ENCODE measurements at places on chromosomes 2 and 18.

- DNase-seq: no peak
Observed at GRCh38 chr2:218577482-218578220, 9.0 kb downstream of the CNOT9 start.

GRCh38 chr2:228699888-228700287 is 518.4 kb upstream of the SPHKAP start:
- no peak for DNase-seq

DNA sequence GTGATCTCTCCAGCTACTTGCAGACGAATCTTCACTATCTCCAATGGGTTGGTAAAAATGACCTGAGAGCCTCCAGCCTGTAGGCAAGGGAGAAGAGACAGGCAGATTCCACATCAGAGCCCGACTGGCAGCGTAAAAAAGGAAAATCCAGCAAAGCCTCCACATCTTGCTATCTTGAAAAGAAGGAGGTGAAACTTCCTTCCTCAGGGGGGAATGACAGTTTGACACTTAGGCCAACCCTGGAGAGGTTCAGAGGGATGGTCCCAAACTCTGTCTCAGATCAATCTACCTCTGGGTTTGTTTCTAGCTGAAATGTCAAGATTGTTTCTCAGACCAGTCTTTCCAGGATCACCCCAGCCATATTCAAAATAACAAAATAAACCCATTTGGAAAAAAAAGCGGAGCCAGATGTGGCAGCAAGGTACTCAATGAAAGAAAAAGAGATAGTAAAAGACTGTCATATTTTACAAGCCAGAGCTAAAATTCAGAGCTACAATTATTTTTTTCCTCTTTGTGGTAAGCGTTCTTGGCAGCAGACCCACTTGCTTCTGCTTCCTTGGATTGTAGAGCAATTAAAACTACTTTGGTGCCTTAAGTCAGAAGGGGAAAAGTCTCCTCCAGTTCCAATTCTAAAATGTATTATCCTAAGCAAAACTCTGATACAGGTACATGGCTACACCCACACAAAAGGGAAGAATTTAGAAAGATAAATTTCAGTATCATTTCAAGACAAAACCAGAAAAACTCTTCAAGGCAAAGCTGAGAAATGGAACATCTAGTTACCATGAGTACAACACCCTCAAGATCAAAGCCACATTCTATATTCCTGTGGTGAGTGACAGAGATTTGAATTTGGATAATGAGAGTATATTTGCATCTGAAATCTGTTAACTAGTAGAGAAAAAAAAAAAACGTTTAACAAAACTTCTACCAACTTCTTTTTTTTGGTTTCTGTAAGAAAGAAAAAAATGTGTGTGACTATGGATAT is 100.1 kb downstream of the SLC25A12 start:
- DNase-seq: no peak

GRCh38 chr18:941331-941730 is 36.7 kb downstream of the ADCYAP1 start:
- DNase-seq: no peak

GRCh38 chr18:78895207-78896001 is 84.2 kb upstream of the SALL3 start:
- no peak for DNase-seq

DNA sequence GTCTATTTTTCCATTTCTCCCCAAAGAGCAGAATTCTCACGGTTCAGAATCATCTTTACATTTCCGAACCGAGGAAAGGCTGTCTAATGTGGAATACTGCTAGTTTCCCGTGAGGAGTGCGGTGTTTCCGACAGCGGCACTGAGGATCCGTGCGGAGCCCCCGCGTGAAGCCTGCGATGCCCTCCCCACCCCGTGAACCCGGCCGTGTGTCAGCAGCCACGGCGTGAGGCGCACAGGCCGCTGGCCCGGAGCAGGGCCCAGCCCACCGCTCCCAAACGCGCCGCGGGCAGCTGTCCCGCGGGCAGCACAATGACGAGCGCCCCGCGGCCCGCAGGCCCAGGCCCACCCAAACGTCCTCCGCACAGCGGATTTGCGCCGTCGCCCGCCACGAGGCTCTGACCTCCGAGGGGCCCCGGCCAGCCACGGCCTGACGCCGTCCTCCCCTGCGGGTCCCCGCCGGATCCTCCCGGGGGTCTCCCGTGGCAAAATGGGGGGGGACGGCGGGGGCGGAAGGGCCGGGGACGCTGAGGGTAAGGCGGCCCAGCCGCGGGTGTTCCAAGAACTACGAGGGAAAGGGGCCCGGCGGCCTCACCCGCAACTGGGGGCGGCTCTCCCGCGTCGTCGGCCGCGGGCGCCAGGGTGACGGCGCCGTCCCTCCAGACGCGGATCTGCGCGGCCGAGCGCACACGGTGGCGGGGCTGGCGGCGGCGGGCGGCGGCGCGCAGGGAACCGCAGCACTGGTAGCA is 796 bp downstream of the SPIRE1 start:
- DNase-seq: no peak

- no peak for DNase-seq
Observed at GRCh38 chr2:70480468-70480867, 73.2 kb downstream of the TGFA start.

- DNase-seq: no peak
Observed at GRCh38 chr2:74562126-74562775, 7.7 kb downstream of the DOK1 start.

DNA sequence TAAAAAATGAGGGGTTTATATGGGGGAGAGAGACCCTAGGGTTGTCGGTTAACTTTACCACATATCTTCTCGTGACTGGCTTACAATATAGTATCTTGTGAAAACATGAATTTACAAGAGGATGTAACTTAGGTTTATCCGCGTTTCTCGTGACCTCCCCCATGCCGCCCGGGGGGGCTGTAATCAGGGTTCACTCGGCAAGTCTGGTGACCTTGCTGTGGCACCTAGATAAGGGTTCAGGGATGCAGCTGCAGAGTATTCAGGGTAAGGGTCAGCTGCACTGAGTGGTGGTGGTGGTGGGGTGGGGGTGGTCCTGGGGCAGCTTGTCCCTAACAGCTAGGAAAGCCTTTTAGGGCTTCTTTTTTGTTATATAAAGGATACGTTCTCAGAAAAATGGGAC is 112.3 kb downstream of the LYPD1 start:
- DNase-seq: no peak

- DNase-seq: no peak
Observed at GRCh38 chr2:206764673-206765241, 371 bp downstream of the MDH1B start.

GRCh38 chr18:79926306-79926705 is 25.1 kb downstream of the SLC66A2 start:
- DNase-seq: no peak

DNA sequence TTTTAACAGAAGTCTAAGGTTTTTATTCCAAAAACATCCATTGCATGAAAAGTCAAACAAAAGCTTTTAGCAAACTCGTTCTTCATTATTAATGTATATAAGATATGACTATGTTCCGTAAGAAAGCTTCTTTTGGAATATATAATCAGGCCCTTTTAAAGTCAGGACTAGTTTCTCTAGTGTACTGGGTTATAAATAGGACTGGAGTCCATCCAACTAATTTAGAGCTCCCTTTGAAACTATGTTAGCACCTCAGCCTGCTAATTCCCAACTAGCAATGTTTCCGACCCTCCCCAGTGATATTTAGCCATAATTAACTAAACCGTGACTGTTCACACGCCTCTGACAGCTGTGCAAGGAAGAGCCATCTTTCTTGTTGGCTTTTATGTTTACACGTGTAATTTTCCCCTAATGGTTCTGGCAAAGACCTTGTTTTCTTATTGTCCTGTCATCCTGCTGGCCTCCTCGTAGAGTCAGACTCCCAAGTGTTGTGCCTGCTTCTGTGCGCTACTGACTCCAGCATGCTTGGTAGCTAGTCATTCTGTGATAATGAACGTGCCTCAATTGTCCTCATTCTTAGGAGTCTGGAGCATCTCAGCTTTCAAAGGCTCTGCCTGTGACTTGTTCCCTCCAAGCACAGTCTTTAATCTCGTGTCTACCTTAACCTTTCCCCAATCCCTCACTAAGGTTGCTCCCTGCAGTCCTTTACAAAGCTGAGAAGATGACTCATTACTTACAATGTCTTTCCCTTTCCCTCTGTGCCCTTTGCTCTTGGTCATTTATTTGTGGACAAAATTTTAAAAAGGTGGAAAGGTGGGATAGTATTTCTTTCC is 172.2 kb upstream of the RASGRP3 start:
- DNase-seq: no peak

DNA sequence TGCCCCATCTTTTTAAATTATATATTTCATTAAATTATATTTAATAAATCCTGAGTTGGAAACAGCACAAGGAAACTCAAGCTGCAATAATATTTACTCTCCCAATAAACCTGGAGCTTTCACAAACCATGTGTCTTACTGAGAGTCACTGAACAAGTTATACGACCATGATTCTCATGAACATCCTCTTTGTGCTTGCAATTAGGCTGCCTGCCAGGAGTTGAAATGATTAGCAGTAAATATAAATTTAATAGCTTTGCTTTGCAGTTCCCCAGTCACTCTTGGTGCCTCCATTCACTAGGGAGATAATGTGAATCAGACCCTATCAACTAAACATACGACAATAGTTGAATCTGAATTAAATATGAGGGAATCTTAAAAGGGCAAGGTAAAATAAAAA is 905.1 kb downstream of the NRXN1 start:
- DNase-seq: no peak

DNA sequence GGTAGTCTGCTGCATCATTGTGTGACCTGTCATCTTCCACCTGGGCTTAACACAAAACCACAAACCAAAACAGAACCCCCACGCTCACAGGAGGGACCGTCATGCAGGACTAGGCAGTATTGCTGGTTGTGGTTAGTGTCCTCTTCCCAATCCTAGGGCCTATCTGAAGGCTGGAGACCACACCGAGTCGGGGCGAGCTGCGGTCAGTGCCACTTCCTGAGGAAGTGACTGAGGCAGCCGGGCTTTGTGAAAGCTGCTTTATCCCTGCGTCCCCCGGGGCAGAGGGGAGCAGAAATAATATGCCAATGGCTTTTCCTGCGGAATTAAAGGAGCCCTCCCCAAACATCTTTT is 22.9 kb downstream of the ZNF532 start:
- DNase-seq: no peak

DNA sequence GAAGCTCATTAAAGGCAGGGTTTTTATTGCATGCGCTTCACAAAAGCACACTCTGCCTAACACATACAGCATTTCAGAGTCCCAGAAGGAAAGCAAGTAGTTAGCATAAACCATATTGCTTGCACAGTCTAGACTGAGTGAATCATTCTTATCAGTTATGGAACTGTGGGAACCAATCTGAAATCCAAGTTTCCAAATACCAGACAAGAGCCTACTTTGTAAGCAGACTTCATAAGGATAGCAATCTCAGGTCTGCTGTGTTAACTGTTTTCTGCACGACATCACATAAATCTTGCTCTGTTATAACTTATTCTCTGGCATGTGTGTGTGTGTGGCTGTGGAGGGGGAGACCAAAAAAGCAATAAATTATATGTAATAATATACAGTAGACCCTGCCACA is 608.1 kb upstream of the REG3G start:
- DNase-seq: no peak

GRCh38 chr2:84971510-84972206 is 697 bp downstream of the KCMF1 start:
- DNase-seq: peak; percentile 35

DNA sequence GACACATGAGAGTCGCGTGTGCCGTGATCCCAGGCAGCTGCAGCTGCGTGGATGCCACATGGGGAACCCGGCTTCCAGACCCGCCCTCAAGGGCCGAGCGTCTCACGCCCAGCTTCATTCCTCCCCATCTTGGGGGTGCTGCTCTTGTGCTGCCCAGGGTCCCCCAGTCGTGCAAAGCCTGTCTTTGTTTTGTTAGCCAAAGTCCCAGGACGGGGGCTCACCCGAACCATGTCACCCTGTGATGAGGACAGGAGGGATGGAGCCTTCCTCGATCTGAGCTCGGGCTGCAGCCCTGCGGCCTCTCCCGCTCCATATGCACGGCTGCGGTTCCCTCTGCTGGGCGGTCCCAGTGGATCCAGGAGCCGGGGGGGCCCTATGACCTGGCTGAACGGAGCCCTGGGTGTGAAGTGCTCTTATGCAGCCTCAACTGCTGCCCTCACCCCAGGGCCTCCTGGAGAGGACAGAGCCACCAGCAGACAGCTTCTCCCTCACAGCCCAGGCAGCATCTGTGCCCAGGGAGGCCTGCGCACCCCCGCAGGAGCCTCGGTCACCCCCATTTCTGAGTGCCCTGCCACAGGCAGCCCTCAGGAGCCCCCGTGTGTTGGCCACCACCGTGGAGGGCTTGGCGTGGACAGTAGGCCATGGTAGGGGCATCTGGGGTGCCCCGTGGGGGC is 99.0 kb upstream of the CTDP1 start:
- no peak for DNase-seq

GRCh38 chr18:80254971-80255500 is 7.7 kb upstream of the PARD6G start:
- DNase-seq: no peak

DNA sequence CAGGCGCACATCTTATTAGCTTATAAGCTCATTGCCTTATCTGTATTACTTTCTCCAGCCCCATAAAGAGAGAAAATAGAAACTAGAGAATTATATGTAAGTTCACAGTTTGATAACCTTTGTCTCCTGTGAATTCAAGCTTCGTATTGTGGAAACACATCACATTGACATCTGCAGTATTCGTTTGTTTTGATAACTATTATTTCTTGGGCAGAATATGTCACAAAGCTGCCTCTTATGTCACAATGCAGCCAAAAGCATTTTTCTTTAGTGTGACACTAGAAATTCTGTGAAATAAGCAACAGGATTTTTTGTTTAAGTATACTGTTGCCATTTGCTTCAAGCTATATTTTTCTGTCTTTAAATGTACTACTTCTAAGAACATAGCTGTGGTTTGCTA is 221.5 kb downstream of the DOK6 start:
- DNase-seq: no peak

GRCh38 chr2:28997237-28997846 is 16.2 kb downstream of the TOGARAM2 start:
- no peak for DNase-seq

GRCh38 chr2:105840933-105841332 is 96.2 kb downstream of the NCK2 start:
- DNase-seq: no peak

- no peak for DNase-seq
Observed at GRCh38 chr18:9671214-9671613, 36.9 kb upstream of the RAB31 start.

GRCh38 chr2:24985511-24985910 is 13.8 kb upstream of the DNAJC27 start:
- no peak for DNase-seq

DNA sequence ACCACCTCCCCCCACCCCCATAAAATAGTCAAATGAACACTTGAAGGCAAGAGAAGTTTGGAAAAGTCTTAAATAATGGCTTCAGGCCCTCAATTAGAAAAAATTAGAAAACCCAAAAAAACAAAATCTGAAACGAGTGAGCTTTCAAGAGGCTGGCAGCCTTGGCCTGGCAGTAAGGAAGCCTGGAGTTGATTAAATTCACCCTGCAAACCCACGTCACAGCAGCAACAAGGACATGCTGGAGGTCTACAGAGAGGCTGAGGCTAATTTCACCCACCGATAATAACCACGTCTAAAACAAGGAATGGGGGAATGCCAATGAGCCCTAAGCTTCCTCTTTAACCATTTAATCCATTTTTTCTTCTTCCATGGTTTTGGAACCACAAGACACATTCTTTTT is 122.7 kb upstream of the SMAD7 start:
- no peak for DNase-seq

GRCh38 chr2:198441246-198441645 is 636.9 kb downstream of the PLCL1 start:
- no peak for DNase-seq
